ENCODE measurements at places on chromosomes 3 and 15.

DNA sequence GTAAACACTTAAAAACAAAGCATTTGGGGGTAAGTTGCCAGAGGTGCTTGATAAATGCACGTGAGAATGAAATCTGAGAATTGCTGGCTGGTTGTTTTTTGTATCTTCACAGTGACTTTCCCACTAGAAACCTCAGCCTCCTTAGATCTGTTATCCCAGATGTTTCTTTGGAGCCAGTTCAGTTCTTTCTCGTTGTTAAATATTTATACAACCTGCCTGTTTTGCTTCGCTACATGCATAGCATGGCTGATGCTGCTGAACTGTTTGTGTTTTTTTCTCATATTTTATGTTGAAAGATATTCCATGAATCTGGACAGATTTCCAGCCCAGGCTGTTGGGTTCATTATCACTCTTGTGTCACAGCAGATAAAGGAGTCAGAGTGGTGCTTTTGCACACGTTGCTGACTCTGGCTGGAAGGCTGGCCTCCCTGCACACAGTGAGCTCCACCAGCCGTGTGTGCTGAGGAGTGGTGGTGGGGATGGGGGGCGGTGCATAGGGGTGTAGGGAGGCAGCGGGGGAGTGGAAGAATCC is 80.2 kb downstream of the ARNT2 start:
- DNase-seq, result no peak

DNA sequence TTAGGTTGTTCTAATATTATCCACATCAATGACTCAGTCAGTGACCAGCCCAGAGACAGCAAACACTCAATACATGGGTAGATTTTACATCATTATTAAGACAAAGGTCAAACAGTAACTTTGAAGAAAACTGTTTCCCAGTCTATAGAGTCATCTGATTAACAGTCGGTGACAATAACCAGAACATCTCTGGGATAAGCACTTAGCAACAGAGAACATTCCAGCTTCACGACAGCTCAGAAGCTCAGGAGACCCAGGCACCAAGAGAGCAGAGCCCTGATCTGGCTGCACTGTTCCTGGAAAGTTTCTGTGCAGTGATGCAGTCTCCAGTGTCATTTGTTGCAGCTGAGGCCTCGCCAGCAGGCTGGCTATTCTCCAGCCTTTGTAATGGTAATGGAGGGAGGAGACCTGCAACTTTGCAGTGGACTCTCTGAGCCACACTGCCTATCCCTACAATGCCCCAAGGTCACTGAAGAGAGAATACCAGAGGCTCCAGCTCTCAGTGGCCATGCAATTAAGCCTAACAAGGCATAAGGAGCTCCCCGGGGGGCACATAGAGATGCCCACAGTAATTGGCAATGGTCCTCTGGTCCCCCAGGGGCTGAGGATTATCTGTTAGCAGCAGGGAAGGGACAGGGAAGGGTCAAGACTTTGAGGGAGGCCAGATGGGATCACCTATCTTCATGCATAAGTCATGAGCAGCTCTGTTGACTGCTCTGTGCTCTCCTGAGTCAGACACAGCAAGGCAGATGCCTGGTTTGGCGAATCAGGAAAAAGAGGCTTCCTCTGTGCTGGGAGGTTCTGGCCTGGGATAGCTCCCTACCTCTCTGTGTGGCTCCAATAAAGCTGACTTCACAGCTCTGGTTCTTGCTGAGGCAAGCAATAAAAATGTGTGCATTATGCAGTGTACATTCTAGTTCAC is 163.6 kb downstream of the CTNNB1 start:
- DNase-seq, result no peak

GRCh38 chr3:69865925-69866679 is 126.8 kb downstream of the MITF start:
- no peak for DNase-seq

GRCh38 chr3:72004749-72005292 is 219.9 kb upstream of the PROK2 start:
- peak; percentile 49 for DNase-seq

DNA sequence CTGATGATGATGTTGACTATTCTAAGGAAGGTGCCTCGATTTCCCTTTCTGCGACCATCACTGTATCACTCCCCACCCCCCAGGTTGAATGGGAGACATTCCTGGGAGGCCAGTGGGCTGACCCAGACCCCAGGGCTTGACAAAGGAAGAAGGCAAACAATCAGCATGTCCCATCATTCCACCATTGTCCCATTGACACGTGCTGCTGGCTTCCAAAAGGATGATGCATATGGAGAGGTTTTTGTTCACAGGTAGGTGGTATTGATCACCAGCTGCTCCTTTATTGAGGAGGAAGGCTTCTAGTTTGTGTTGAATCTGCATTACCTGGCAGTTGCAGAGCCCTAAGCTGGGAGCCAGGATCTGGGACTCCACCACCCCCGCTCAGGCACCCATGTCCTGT is 30.4 kb downstream of the RASGRF1 start:
- DNase-seq, result no peak

GRCh38 chr3:41244620-41245336 is 45.5 kb downstream of the CTNNB1 start:
- DNase-seq, result no peak

DNA sequence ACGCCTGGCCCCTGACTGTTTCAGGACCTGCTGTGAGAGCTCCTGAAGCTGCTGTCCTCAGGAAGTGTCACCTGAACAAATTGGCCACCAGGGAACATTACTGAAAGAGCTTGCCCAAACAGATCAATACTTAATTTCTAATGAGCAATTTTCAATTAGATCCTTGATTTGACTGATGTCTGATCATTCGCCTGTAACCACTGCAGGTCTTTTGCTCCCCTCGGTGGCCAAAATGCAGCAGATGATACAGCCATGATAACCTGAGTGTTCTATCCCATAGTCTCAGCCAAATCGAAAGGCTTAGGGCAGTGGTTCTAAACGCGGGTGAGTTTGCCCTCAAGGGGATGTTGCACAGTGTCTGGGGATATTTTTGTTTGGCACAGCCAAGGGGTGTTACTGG is 57.6 kb upstream of the MEX3B start:
- DNase-seq, result no peak

DNA sequence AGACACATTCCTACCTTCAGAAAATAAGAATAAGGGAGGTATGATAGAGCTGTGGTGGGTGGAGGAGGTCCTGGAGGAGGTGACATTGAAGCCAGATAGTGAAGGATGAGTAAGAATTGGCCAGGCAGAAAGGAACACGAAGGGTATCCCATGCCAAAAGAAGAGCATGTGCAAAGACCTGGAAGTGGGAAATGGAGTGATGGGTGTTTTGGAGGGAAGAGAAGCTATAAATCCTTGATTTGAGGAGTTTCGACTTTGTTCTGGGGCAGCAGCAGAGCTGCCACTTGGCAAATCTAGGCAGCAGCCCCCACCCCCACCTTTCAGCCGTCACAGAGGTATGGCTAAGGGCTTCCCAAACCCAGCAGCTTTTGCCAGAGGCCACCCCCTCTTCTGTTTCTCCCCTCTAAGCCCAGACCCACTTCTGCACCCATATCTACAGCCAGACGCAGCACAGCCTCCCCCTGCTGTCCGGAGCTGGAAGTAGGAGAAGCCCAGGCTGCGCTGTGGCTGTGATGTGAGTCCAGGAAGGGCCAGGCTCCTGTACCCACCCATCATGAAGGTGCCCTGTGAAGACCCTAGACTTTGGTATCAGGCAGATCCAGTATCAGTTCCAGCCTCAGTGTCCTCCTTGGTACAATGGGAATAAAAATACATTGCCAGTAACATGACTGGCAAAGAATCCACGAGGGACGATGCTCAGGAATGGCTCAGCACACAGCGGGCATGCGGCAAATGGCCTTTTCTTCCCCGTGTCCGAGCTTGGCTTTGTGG is 188.7 kb upstream of the LINGO1 start:
- peak; percentile 42 for DNase-seq

GRCh38 chr3:29488922-29489321 is 208.1 kb downstream of the RBMS3 start:
- DNase-seq, result no peak

DNA sequence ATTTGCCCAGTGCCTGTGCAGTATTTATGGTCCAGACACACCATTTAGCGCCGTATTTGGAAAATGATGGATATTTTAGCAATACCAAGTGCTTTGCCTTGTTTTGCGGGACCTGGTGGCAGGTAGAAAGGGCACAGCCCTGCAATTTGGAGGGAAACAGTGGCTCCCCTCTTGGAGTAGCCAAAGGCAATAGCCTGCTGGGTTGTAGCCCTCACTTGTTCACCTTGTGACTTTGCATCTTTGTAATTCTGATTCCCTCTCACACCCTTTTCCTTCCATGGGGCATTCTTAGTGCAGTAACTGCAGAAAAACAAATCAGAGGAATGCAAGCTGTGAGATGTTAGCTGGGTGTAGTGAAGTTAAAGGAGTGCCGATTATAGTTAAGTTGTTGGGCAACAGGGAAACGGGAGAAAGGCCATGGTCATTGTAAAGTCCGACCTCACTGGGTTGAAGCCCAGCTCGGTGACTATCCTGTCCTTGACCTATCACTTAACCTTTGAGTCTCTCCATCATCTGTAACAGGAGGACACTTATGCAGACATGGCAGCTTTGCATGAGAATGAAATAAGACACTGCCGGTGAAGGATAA is 131.0 kb upstream of the KLHL25 start:
- no peak for DNase-seq

GRCh38 chr3:144097163-144097562 is 125.5 kb downstream of the DIPK2A start:
- no peak for DNase-seq

GRCh38 chr15:80694611-80695098 is 455 bp upstream of the ABHD17C start:
- peak; percentile 48 for DNase-seq

GRCh38 chr3:195540511-195540910 is 2.6 kb downstream of the PPP1R2 start:
- no peak for DNase-seq

- peak; percentile 59 for DNase-seq
Observed at GRCh38 chr3:160130950-160131349, 94.3 kb upstream of the C3orf80 start.

DNA sequence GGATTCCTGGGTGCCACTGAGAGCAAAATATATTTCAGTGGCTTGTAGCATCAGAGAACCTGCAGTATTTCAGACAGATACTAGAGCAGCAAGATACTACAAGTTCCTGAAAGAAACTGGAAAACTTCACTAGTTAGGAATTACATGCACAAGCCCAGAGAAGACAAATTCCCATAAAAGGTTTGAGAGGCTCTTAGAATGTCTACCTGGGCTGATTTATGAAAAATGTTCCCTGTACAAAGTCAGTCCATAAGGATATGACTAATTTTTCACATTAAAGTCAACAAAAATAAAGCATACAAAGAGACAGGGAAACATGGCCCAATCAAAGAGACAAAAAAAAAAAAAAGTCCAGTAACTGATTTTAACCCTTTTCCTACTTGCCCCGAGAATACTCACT is 302.6 kb downstream of the POLQ start:
- DNase-seq, result no peak

DNA sequence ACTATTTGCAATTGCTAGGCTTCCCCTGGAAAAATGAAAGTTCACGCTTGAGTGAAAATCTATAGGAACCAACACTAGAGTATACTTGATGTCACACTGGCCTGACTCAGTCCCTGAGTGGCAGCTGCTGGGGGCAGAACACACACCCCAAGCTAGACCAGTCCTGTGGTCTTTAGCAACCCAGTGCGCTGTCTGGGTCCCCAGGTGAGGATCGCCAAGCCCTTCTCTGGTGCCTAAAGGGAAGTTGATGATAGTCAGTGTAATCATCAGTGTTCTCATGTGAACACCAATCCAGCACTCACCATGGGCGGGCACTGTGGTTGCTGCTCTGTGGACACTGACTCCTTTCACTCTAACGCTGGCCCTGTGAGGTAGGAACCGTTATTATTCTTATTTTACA is 11.2 kb downstream of the ALDH1A3 start:
- no peak for DNase-seq

DNA sequence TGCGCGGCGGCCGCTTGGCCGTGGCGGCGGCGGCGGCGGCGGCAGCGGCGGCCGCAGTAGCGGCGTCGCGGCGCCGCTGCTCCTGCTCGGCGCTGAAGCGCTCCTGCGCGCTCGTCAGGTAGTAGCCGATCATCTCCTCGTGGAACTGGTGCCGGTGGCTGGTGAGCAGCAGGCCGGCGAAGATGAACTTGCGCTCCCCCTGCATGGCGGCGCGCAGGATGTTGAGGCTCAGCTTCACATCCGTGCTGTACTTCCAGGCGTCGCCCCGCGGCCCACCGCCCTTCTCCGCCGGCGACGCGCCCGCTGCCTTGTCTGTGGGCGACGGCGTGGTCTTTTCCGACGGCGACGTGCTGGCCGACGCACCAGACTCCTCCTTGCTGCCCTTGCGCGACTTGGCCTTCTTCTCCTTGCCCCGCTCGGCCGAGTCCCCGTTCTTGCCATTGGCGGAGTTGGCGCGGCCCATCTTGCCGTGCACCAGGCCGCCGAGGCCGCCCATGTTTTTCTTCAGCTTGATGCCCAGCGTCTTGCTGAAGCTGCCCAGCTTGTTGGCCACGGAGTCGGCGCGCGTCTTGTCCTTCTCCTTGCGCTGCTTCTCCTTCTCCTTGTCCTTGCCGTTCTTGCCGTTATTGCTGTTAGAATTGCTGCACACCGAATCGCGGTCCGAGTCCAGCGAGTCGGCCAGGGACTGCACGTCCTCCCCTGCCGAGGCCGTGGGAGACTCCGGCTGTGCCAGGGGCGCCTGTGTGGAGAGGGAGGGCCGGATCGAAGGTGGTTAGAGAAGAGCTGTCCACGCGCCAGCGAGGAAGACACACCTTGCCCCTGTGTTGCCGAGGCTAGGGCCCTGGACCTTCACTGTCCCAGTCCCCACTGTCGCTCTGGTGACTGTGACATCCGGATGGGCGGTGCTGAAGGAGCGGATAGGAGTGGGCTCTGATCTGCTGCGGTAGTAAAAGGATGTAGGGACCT is 157.6 kb downstream of the KLF13 start:
- no peak for DNase-seq

GRCh38 chr3:111588527-111588926 is 6.6 kb downstream of the ZBED2 start:
- no peak for DNase-seq

DNA sequence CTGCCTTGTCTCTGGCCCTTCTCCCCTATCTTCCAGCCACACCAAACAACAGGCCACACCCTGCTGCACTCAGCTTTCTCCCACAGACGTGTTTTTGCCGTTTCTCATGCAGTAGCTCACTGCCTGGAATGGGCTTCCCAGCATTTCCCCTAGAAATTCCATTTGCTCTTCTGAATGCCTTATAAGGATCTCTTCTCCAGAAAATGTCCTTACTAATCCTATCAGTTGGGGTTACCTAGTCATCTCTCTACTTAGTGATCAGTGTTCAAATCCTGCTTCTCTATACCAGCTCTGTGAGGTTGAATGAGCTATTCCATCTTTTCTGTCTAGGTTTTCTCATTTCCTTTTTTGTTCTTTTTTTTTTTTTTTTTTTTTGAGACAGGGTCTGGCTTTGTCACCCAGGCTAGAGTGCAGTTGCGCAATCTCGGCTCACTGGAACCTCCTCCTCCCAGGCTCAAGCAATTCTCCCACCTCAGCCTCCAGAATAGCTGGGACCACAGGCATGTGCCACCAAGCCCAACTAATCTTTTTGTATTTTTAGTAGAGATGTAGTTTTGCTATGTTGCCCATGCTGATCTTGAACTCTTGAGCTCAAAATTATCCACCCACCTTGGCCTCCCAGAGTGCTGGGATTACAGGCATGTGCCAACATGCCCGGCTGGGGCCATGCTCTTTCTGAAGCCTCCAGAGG is 98.2 kb upstream of the CHD2 start:
- peak; percentile 97 for DNase-seq

Measured in AG10803 (cell line).